ENCODE measurements at places on chromosomes 1 and 21.

DNA sequence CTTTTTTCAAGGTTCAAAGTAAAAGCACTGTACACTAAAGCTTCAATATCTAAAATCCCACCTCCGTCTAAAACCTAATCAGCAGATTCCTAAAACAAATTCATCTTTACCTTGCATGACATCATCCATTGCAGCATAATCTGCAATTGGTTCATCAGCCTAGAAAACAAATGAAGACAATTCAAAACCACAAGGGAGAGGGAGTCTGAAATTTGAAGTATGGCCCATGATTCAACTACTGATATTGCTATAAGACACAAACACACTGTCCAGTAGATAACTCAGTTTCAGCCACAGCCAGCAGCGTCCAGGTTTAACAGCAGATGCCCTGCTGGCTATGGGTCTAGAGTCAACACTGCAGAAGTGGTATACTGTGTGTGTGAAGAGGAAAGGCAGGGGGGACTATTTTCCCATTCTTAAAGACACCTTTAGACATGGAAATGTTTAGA, 17.9 kb upstream of the RAP1GAP start:
- DNase-seq, result no peak

DNA sequence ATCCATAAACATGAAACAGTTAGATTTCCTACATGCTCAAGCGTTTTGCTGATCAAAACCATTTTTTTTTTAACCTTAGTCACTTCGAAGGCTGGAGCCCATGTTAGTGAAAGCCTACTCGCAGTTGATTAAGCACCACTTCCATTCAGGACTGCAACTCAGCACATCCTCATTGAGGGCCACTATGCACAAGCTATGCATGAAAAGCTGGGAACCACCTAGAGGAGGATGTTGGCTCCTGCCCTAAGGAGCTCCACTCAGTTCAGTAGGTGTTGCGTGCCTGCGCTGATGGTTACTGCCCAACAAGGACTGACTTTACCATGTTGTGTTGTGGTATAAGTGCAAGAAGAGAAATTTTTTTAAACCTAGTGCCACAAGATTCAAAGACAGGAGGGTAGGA, 181.4 kb upstream of the L1TD1 start:
- DNase-seq, result no peak

DNA sequence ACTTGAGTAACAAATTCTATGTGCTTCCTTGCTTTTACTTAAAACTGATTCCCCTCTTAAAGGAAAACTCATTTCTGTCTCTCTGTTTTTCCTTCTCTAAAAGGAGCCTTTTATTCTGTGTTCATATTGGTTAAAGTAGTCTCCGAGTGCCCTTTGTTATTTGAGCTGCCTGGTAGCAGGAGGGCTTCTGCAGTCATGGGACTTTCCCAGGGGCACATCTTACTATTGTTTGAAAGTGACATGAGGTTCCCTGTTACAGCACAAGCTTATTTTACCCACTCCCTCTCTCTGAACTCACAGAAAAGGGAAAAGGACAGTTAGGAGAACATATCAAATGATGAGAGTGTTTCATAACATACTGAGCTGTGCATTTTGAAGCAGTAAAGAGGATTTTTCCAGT, 58.1 kb upstream of the ANGPTL1 start:
- no peak for DNase-seq

DNA sequence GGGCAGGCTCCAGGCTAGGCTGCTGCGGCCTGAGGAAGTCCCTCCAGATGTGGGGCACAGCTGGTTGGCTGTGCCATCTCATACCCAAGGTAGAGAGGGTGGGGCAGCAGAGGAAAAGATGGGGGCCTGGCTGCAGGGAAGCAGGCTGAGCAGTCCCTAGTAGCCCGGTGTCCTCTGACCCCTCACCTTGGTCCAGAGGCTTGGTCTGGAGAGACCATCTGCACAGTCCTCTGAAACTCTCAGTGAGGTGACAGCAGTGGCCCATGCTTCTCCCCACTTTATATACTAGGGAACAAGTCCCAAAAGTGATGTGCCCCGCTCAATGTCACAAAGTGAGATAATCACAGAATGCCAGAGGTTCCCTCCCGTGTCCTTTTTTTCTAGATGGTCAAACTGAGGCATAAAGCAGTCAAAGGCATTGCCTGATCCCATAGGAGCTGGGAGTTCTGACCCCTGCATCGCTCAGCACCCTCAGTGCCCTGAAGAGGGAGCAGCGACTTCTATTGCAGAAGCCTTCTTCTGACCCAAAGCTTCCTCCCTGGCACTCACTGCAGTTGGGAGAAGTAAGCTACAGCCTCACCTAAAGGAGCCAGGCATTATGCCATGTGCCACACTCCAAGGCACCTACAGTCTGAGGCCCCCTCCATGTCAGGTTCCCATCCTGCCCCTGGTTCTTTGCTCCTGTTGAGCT, 45.5 kb downstream of the TRABD2B start:
- no peak for DNase-seq

GRCh38 chr1:184388971-184389370, 2.1 kb downstream of the C1orf21 start:
- DNase-seq, result no peak

DNA sequence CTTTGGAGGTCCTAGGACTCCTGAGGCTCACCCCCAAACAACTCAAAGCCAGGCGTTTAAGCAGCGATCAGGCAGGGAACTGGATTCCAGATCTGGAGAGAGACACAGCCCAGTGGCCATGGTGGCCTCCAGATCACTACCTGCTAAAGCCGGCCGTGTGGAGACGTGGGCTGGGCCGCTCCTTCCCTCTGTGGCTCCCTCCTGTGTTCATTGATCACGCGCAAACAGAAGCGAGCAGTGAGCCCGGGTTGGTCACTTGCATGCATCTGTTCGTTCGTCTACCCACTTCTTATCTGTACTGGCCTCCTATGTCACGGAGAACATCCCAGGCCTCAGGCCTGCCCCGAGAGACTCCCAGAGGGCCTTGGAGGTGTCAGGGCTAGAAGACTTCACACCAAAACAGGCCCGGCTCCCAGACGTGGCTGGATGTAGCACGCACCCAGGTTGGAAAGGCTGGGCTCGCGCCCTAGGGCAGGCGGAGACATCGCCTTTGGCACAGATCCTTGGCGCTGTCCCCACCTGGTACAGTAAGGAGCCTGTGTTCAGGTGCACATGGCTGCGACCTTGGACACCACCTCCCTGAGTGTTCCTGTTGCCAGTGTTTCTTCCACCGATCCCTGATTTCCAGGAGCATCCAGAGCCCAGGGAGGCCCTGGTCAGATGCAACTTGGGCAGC, 76.7 kb upstream of the ARHGEF16 start:
- DNase-seq, result no peak

DNA sequence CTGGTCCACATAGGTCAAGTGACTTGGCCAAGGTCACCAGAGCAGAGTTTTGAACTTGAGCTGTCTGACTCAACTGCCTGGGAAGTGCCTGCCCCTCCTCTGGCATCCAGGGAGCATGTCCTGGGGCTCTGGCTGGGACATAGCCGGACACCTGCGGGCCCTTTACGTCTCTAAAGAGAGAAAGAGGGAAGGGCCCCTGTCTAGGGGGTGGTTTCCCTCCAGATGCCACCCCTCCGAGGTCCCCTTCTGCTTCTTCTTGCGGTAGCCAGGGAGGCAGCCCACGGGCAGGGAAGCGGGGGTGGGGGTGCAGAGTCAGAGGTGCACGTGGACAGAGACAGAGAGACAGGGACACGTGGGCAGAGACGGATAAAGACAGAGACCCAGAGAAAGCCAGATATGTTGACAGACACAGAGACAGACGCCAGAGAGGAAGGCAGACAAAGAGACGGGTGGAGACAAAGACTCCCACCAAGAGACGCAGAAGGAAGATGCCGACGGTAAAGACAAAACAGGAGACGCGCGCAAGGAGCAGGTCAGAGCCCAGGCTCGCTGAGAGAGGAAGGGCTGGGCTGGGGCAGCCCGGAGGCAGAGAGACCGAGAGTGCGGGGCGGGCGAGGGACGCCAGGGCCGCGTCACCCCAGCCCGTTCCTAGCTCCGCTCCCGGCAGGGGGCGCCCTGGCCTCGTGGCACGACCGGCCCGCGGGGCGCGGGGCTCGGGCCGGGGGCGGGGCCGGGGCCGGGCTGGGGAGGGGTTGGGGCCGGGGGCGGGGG, 458 bp upstream of the ALPL start:
- no peak for DNase-seq

GRCh38 chr1:151920149-151920548, 10.8 kb upstream of the THEM4 start:
- DNase-seq, result no peak
